ENCODE measurements at places on chromosomes 12 and 14. TPM values are rescaled to one million over a fixed set of nuclear protein-coding genes. Genes with fewer than 3 reads are reported as not detected.

The TPI1 gene
- 708 TPM for polyA plus RNA-seq

The FAR2 gene
- polyA plus RNA-seq = 8.3 TPM

The KCNA5 gene
- polyA plus RNA-seq = 2.2 TPM

The SLC35F4 gene
- 0.11 TPM for polyA plus RNA-seq

The REM2 gene
- polyA plus RNA-seq = 0.38 TPM

The TMEM30B gene
- polyA plus RNA-seq = 9.8 TPM

The SDSL gene
- 3.9 TPM for polyA plus RNA-seq

The MYH6 gene
- polyA plus RNA-seq = not detected

The EFS gene
- polyA plus RNA-seq = 28.7 TPM

The MANSC4 gene
- polyA plus RNA-seq = not detected

The DDX23 gene
- 62.8 TPM for polyA plus RNA-seq

The PROX2 gene
- polyA plus RNA-seq = not detected

The LIN7A gene
- polyA plus RNA-seq = 6.2 TPM

The NOS1 gene
- polyA plus RNA-seq = 0.60 TPM

The ADCY4 gene
- 28.7 TPM for polyA plus RNA-seq

The GYS2 gene
- 0.04 TPM for polyA plus RNA-seq

The SLC41A2 gene
- 3.3 TPM for polyA plus RNA-seq

The KRT73 gene
- not detected for polyA plus RNA-seq

The SLC15A4 gene
- 20.5 TPM for polyA plus RNA-seq

The ACOT6 gene
- polyA plus RNA-seq = not detected

The HELB gene
- polyA plus RNA-seq = 0.70 TPM

The KIF5A gene
- polyA plus RNA-seq = 1.3 TPM

The FOXN4 gene
- not detected for polyA plus RNA-seq

The ATG2B gene
- 8.0 TPM for polyA plus RNA-seq

The ERO1A gene
- 15.4 TPM for polyA plus RNA-seq

The KRT4 gene
- not detected for polyA plus RNA-seq

The LRRC10 gene
- polyA plus RNA-seq = not detected

The GZMH gene
- 0.34 TPM for polyA plus RNA-seq

The SPX gene
- 0.33 TPM for polyA plus RNA-seq

The SVOP gene
- polyA plus RNA-seq = 0.13 TPM

The CCDC177 gene
- not detected for polyA plus RNA-seq

The CCDC175 gene
- polyA plus RNA-seq = not detected

The DAAM1 gene
- 24.2 TPM for polyA plus RNA-seq

The CLIP1 gene
- polyA plus RNA-seq = 53.4 TPM

The KRT81 gene
- polyA plus RNA-seq = not detected

The STYK1 gene
- polyA plus RNA-seq = 1.1 TPM

The FGD6 gene
- polyA plus RNA-seq = 3.7 TPM

The GARIN6 gene
- polyA plus RNA-seq = not detected

The TNS2 gene
- polyA plus RNA-seq = 178 TPM

The CPNE6 gene
- 1.9 TPM for polyA plus RNA-seq

The TAS2R10 gene
- not detected for polyA plus RNA-seq

The TIMM9 gene
- 44.0 TPM for polyA plus RNA-seq

The HIGD1C gene
- polyA plus RNA-seq = not detected

The ADAM21 gene
- 0.08 TPM for polyA plus RNA-seq

The GALNT8 gene
- 0.60 TPM for polyA plus RNA-seq

The ASB2 gene
- polyA plus RNA-seq = 72.7 TPM

The C12orf54 gene
- polyA plus RNA-seq = 0.77 TPM

The ERP27 gene
- polyA plus RNA-seq = 1.8 TPM

The FSCB gene
- not detected for polyA plus RNA-seq

The KRT80 gene
- 3.0 TPM for polyA plus RNA-seq

The NAV3 gene
- 5.3 TPM for polyA plus RNA-seq

The NCOR2 gene
- polyA plus RNA-seq = 105 TPM

The SERPINA12 gene
- polyA plus RNA-seq = not detected

The TDRD9 gene
- 2.4 TPM for polyA plus RNA-seq

The P2RX7 gene
- polyA plus RNA-seq = 2.0 TPM
